NCI-H69 (cell line): ENCODE measurements at places on chromosomes 7 and 10.
A peak's percentile ranks its signal among the peaks of the same experiment; 100 is the strongest.

DNA sequence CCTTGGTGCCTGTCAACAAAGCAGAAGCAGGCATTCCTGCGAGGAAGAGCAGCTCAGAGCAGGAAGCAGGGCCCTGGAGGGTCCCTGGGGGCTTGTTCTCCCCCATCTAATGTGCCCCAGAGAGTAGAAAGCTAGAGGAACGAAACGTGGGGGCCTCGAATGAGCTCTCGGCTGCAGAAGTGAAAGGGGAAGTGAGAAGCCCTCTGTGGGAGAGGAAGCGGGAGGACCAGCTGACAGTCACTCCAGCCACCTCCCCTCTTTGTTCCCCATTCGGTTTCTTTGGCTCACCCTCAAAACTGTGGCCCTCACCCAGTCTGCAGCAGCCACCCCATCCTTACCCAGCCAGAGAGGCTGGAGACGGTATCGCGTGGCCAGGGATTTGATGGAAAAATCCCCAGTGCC lies 25.0 kb downstream of the C10orf105 start:
- no peak for DNase-seq

GRCh38 chr10:18610517-18610916 lies 40.9 kb downstream of the NSUN6 start:
- peak; percentile 66 for DNase-seq

DNA sequence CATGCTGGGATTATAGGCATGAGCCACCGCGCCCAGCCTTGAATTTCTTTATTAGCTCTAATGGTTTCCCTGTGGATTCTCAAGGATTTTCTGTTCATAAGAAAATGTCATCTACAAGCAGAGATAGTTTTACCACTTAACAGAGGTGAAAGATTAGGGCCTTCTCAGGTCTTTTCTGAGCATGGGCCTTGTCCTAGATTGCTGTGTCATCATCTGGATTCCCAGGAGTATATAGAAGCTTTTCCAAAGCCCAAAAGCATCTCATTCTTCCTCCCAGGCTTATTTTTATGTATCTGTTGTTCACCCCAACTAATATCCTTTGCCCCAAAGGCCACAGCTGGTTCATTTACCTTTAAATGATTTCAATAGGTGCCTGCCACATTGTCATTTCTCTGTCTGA lies 13.7 kb upstream of the ZNF248 start:
- DNase-seq, result no peak

- DNase-seq, result no peak
Measured at GRCh38 chr10:6667679-6668270, 87.7 kb upstream of the PRKCQ start.

GRCh38 chr10:69073026-69073425 lies 14.9 kb upstream of the SRGN start:
- DNase-seq, result no peak

- peak; percentile 50 for DNase-seq
Measured at GRCh38 chr7:21071561-21072501, 285.1 kb upstream of the SP8 start.

DNA sequence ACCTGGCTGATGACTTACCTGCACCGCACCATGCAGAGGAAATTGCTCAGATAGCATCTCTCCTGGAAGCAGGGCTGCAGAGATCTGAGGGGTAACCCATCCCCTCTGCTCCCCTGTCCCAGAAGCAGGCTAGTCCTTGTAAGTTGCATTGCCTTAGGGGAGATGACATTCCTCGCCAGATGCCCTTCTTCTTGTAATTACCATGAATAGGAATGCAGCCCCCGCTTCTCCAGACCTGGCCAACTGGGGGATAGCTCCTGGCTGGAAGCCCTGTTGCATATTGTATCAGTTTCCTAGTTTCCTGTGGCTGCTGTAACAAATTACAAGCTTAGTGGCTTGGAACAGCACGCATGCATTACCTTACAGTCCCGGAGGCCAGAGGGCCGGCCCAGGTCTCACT lies 47.5 kb upstream of the EN2 start:
- DNase-seq, result no peak
